ENCODE measurements at places on chromosomes 1 and 21.

DNA sequence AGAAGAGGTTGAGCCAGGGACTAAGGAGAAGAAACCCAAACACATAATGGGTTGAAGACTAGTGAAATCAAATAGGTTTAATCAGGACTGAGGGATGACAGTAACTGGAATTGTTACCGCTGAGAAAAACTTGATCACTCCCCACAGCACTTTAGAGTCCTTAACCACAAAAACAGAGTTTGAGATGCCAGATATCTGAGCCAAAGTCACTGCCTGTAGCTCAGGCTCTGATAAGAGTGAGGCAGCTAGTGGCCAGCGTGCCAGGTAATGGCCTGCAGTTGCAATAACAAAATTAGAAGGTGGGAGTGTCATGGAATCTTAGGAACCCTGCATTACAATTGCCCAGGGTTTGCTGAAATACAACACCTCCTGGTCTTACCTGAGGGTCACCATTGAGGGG, 48.0 kb downstream of the PRKAB2 start:
- DNase-seq: no peak

GRCh38 chr1:59171788-59172187, 125.1 kb upstream of the FGGY start:
- DNase-seq: no peak

GRCh38 chr1:26538480-26539412, 9.2 kb downstream of the RPS6KA1 start:
- DNase-seq: no peak

DNA sequence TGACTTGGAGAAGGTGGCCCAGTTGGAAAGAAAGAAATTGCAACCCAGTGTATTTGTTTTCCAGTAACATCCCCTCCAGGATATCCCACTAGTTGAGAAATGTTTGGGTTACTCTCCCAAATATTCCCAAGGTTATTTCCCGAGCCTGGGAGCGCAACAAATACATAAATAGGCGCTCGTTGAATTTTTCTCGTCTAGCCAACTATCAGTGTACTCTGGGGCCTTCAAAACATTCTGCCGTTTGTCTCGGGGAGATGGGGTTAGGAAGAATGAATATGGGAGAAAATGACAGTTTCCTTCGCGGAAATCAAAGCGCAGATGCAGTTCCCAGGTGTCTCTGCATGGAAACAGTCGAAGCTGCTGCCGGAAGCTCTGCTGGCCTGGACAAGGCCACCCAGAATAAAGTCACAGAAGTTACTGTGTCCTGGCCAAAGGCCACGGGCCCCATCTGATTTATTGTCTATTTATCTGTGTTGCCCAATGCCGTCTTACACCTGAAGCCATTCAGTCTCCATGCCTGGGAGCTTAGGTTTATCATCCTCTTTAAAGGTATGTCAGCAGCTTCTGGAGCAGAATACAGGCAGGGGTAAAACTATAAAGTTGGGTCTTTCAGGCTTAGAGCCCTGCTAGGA, 1.0 kb downstream of the C1orf115 start:
- no peak for DNase-seq

GRCh38 chr1:219573960-219574359, 38.9 kb downstream of the ZC3H11B start:
- no peak for DNase-seq

DNA sequence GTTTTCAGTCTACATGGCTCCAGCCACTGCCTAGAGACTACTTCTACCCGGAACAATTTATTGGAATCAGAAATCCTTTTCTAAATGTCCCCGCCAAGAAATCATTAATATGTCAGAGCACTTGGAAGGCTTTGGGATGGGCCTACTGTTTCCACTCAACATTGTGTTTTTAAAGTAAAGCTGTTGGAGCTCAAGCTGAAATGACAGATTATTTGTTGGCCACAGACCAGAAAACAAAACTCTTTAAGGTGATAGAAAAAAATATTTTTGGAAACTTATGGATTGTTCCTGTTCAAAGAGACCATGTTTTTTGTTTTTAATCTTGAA, 496 bp downstream of the VPS45 start:
- DNase-seq: no peak

DNA sequence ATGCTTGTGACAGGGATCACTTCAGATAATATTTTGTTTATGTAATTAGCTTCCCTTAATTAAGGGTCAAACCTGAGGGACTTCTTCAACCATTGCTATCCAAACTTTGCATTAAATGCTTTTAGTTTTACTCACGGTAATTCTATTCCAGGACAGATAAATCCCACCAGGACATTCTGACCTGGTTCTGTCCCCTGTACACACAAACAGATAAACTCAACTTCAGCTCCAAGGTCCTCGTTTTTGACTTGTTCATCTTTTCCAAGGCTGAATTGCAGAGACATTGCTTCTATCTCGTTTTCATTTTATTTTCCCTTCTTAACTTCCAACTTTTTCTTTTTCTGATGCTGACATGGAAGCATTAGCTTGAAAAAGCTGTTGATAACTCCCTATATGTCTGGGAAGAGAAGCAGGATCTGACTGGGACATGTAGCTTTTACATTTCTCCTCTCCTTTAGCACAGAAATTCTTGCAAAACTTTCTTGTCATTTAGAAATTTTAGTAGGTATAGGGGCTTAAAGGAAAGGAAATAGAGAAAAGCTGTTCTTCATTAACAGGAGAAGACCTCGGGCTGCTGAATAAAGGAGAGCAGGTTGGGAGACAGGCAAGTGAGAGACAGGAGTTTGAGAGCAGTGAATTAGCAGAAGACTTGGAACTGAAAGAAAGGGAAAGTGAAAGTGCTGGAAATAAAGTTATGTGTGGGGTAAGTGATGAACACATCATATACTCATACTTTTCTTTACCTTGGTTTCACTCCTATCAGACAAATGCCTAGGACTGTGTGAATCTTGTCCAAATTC, 231.7 kb upstream of the B3GALT2 start:
- no peak for DNase-seq

- DNase-seq: no peak
These were observed 38.8 kb downstream of the ARID1A start for GRCh38 chr1:26734501-26735058.

- DNase-seq: no peak
These were observed 48.2 kb upstream of the ADARB1 start for GRCh38 chr21:45026066-45026745.

GRCh38 chr1:115218034-115218405, 120.0 kb downstream of the NGF start:
- no peak for DNase-seq

DNA sequence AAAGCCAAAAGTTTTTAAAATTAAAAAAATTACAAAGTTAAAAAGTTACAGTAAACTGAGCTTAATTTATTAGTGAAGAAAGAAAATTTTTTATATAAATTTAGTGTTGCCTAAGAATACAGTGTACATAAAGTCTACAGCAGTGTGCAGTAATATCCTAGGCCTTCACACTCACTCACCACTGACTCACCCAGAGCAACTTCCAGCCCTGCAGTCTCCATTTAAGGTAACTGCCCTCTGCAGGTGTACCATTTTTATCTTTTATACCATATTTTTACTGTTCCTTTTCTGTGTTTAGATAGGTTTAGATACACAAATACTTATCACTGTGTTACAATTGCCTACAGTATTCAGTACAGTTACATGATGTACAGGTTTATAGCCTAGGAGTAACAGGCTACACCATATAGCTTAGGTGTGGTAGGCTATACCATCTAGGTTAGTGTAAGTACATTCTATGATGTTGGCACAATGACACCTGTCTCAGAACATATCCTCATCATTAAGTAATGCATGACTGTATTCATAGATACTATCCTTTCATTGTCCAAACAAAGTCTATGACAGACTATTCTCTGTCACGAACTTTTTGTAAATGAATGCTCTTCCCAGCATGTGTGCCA, 78.6 kb upstream of the PBX1 start:
- DNase-seq: no peak

DNA sequence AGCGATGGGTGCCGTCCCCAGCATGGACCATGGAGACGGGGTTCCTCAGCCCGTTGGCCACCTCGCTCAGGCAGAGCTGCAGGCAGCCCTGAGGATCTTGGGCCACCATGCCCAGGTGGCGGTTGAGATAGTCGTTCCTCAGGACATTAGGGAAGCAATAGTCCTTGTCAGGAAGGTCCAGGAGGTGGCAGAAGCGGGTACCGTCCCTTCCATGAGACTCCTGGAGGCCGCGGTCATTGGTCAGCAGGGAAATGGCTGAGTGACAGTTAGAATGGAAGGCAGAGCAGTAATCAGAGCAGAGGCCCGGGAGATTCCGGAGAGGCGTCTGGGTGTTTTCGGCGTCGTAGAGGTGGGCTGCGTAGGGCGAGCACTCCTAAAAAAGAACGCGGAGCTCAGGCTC, 4.1 kb downstream of the HHIPL2 start:
- no peak for DNase-seq

- DNase-seq: no peak
These were observed 163.2 kb downstream of the EIF4G3 start for GRCh38 chr1:21013510-21013909.

- DNase-seq: no peak
These were observed 13.6 kb downstream of the STYXL2 start for GRCh38 chr1:167107456-167107855.

DNA sequence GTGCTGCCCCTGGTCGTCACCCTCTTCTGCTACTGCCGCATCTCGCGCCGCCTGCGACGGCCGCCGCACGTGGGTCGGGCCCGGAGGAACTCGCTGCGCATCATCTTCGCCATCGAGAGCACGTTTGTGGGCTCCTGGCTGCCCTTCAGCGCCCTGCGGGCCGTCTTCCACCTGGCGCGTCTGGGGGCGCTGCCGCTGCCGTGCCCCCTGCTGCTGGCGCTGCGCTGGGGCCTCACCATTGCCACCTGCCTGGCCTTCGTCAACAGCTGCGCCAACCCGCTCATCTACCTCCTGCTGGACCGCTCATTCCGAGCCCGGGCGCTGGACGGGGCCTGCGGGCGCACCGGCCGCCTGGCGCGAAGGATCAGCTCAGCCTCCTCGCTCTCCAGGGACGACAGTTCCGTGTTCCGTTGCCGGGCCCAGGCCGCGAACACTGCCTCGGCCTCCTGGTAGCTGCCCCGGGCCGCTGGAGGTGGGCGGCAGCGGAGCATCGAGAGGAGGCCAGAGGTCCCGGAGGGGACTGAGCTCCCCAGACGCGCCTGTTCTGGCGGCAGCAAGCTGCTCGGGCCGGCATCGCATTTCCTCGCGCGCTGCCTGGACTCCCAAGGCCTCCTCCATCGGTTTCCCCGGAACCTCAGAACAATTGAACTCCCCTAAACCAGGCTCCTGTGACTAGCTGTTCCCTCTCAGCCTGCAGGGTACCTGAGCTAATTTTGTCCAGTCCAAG, 1.1 kb downstream of the GPR25 start:
- no peak for DNase-seq

DNA sequence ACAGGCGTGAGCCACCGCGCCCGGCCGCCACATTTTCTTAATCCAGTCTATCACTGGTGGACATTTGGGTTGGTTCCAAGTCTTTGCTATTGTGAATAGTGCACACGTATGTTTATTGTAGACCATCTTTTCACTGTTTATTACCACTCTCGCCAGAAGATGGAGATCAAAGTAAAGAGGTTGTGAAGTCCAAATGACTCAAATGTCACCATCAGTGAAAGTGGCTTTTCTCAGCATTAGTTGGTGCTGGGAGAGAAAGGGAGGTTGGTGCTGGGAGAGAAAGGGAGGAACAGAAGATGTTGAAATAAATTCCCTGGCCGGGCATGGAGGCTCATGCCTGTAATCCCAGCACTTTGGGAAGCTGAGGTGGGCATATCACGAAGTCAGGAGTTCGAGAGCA, 10.4 kb upstream of the UHMK1 start:
- DNase-seq: no peak

DNA sequence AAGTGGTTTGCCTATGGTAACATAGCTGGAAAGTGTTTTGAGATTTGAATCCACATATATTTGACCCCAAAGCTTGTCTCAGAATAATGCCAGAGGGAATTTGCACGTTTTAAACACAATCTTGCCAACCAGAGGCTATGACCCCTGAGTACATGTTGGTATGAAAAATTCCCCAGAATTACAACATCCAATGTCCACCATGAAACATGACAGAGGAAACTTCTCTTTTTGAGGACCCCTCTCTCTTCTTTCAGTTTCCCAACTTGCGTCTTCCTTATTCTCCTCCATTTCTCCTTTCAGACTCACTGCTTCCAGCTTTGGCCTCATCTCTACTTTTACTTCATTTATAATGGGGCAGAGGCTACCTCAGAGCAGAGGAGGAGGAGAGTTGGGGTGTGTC, 5.5 kb upstream of the KCNJ9 start:
- no peak for DNase-seq
